Right lobe of liver (tissue), 6 donors: ENCODE measurements at places on chromosomes 5 and 9. TPM values are rescaled to one million over a fixed set of nuclear protein-coding genes. Genes with fewer than 3 reads are reported as not detected.

GRCh38 chr5:101292199-101292598, 389.1 kb upstream of the ST8SIA4 start:
- H3K27ac ChIP-seq, result no peak overlapping the region
- H3K4me1 ChIP-seq, result no peaks in the 10 kb centered on the region
- no peaks in the 10 kb centered on the region for H3K27me3 ChIP-seq
- H3K4me3 ChIP-seq, result no peak overlapping the region
- DNase-seq, result no peak

GRCh38 chr9:93059011-93059714, 662 bp downstream of the SUSD3 start:
- H3K36me3 ChIP-seq, result no peaks in the 10 kb centered on the region
- H3K4me3 ChIP-seq, result peak overlapping the region; percentile 79
- H3K4me1 ChIP-seq, result no peaks in the 10 kb centered on the region
- DNase-seq, result no peak
- H3K27me3 ChIP-seq, result no peaks in the 10 kb centered on the region

DNA sequence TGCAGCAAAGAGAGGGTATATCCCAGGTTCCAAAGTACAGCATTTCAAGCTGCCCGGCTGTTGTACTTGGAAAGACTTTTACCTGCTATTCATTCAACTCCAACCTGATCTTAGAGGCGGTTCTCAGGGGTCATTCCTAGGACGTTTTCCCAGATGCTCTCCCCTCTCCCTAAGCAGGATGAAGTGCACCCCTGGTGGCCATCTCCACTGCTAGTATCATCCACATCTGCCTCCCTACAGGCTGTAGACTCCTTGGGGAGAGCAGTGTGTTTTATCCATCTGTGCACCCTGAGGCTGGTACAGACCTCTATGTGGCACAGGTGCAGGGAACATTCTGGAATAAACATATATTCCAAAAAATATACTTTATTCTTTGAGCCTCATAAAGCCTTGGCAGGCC, 56.8 kb downstream of the PTPN3 start:
- H3K4me3 ChIP-seq, result no peak overlapping the region
- H3K27me3 ChIP-seq, result no peaks in the 10 kb centered on the region
- H3K4me1 ChIP-seq, result no peaks in the 10 kb centered on the region
- no peak overlapping the region for H3K27ac ChIP-seq

DNA sequence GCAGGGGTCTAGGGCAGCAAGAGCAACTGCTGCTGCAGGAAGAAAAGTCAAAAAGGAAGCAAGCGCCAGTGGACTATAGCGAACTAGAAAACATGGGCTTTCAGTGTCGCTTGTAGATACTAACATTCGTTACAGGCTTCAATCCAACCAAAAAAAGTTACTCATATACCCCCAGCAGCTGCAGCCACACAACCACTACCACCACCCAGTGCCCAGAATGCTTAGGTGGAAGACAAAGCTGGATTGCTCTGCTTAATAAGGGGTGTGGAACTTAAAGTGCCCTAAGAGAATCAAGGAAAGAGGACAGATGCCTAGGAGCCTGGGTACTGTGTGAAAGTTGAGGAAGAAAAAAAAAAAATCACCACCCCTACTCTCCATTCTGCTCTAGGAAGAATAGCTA, 203.6 kb downstream of the ELAVL2 start:
- no peaks in the 10 kb centered on the region for H3K27me3 ChIP-seq
- DNase-seq, result no peak
- no peaks in the 10 kb centered on the region for H3K4me1 ChIP-seq
- no peak overlapping the region for H3K4me3 ChIP-seq
- H3K27ac ChIP-seq, result no peak overlapping the region

ZNF454 gene
- 0.26 TPM for total RNA-seq

CMYA5 gene
- 2.3 TPM for total RNA-seq

KLF4 gene
- total RNA-seq, result 1.5 TPM

GRCh38 chr9:80146466-80146865, 574.7 kb downstream of the TLE4 start:
- no peaks in the 10 kb centered on the region for H3K27me3 ChIP-seq
- no peak overlapping the region for H3K27ac ChIP-seq
- no peak overlapping the region for H3K4me3 ChIP-seq
- DNase-seq, result no peak
- no peaks in the 10 kb centered on the region for H3K36me3 ChIP-seq

DNA sequence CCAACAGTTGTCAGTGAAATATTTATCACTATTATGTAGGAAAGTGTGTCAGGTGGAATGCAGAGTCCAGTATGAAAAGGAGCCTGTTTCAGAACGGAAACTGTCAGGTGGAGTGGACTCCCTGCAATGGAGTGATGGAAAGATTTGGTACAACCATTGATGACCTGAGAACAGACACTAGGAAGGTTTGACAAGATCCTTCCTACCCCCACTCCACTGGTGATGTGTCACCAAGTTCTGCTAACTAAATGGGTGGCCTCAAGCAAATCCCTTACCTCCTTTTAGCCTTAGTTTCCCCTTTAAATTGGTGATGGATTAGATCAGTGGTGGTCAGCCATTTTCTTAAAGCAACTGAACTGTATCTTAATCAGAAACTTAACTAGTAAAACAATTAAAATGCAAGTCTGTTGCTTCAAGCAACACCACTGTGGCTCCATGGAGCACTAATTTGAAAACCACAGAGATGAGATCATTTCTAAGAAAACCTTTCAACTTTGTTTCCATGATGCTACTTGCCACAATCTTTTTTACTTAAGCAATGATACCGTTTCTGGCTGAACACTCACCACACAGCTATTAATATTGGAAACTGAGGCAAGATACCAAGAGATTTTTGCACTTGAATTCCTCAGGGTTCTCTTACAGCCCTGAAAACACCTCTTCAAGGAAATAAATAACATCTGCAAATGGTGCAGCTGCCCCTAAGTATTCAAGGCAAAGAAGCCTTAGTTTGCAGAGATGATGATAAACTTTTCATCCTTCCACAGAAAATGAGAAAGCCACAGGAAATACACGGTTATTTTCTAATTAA, 140.6 kb downstream of the ERCC6L2 start:
- no peak overlapping the region for H3K4me3 ChIP-seq
- peaks cover 8% of the 10 kb centered on the region for H3K36me3 ChIP-seq
- no peak overlapping the region for H3K27ac ChIP-seq
- no peak for DNase-seq

DNA sequence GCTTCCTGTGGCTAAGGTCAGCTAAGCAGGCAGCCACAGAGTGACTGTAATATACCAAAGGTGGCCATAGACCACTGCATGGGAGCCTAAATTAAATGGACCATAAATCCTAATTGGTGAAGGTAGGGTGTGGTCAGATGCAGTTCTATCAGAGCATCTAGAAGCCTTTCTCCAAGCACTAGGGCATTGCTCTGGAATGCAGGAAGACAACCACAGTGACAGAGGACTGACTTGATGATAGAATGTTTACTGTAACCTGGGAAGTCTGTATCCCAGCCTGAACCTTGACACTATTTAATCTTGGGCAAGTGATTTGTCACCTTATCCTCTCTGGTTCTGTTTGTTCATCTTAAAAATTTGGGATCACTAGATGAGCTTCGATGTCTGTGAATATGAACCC, 2.3 kb downstream of the FBXO38 start:
- H3K4me3 ChIP-seq, result no peak overlapping the region
- no peak overlapping the region for H3K27ac ChIP-seq
- no peaks in the 10 kb centered on the region for H3K36me3 ChIP-seq
- no peaks in the 10 kb centered on the region for H3K27me3 ChIP-seq
- peaks cover 12% of the 10 kb centered on the region for H3K4me1 ChIP-seq

DNA sequence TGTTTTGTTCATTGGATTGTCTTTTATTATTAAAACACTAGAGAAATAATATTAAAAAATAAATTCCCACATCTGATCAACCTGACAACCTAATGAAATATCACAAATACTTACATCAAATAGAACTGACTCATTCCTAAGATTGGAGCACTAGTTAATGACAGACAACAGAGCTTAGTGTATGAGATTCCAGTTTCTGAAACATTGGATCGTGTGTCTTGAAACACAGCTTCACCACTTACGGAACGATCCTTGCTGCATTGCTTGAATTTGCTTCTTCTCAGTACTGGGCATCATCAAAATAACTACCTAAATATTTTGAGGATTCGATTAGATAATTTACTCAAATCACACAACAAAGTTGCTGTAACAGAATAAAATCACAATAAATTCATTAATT, 667.2 kb upstream of the CDH18 start:
- no peak overlapping the region for H3K4me3 ChIP-seq
- no peaks in the 10 kb centered on the region for H3K27me3 ChIP-seq
- no peaks in the 10 kb centered on the region for H3K36me3 ChIP-seq
- DNase-seq, result no peak

DNA sequence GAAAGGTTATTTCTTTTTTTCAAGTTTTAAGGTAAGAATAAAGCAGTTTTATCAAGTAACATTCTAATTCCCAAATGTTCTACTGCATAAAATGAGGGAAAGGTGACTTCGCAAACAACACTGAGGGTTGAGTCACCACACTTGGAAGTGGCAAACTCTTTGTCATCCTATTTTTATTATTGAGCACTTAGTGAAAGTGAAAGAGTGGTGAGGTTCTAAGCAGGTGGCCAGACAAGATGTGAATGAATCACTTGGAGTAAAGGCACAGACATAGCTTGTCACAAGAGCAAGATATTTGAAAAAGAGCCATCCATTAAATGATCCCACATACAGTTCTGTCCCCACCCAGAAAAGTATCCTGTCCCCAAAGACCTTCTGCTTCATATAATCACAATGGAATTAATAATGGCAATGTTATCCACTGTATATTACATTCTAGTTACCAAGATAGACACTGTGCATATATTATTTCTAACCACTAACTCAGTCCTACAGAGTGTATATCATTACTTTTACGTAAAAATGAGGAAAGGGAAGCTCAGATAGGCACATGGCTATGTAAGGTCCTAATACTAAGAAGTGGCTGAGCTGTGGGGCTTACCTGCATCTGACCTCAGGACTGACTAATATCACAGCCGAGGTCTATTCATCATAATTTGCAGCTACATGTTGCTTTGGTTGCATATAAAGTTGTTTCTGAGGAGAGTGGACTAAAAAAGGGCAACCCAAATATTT, 730.4 kb upstream of the MEF2C start:
- no peak overlapping the region for H3K27ac ChIP-seq
- H3K4me3 ChIP-seq, result no peak overlapping the region
- DNase-seq, result no peak
- no peaks in the 10 kb centered on the region for H3K27me3 ChIP-seq
- no peaks in the 10 kb centered on the region for H3K4me1 ChIP-seq
- no peaks in the 10 kb centered on the region for H3K36me3 ChIP-seq

GRCh38 chr5:43429706-43430105, 17.5 kb upstream of the CCL28 start:
- H3K36me3 ChIP-seq, result no peaks in the 10 kb centered on the region
- H3K27me3 ChIP-seq, result no peaks in the 10 kb centered on the region
- H3K4me3 ChIP-seq, result no peak overlapping the region
- DNase-seq, result no peak
- H3K27ac ChIP-seq, result no peak overlapping the region
- peaks cover 40% of the 10 kb centered on the region for H3K4me1 ChIP-seq

DNA sequence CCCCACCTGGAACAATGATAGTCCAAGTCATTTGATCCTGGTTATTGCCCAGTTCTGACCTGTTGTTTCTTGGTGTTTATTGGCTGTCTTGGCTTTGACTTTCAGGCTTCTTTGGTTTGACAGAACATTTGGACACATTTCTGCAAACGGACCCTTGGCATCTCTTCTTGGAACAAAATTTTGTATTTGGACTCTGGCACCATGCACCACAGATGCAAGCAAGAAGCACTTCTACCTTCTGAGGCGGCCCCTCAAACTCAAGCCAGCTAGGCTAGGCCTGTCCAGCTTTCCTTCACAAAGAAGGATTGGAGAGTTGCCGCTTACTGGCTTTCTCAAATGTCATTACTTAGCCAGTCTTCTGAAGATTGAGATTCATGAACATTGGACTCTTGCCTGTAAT, 23.1 kb upstream of the FGF10 start:
- no peak for DNase-seq
- no peak overlapping the region for H3K27ac ChIP-seq
- H3K4me3 ChIP-seq, result no peak overlapping the region
- H3K27me3 ChIP-seq, result no peaks in the 10 kb centered on the region
- no peaks in the 10 kb centered on the region for H3K36me3 ChIP-seq
- H3K4me1 ChIP-seq, result no peaks in the 10 kb centered on the region

GMCL2 gene
- not detected for total RNA-seq

DNA sequence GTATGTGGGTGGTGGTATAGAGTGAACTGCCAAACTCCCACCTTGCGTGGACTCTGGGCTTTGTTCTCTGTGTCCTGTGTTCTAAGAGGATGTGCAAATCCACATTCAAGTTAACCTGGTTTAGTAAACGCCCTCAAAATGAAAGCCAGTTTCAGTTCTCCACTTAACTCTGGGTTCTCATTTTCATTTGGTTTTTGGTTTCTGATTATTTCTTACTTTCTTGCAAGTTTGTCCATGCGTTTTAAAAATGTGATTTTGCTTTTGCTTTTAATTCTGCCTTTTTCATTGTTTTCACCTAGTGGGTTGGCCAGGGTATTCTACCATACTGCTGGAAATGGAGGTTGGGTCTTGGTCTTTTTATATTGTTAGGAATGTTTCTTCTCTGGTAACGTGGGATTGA, 38.2 kb downstream of the GALNT10 start:
- no peak overlapping the region for H3K27ac ChIP-seq
- H3K4me3 ChIP-seq, result no peak overlapping the region
- H3K4me1 ChIP-seq, result no peaks in the 10 kb centered on the region
- H3K36me3 ChIP-seq, result no peaks in the 10 kb centered on the region

PCDHGA4 gene
- total RNA-seq, result 0.39 TPM

TEX48 gene
- not detected for total RNA-seq

ABLIM3 gene
- total RNA-seq, result 128 TPM

CDX1 gene
- total RNA-seq, result not detected

TSSK1B gene
- total RNA-seq, result not detected

GRCh38 chr9:35114113-35114839, 1.4 kb downstream of the ATOSB start:
- no peaks in the 10 kb centered on the region for H3K36me3 ChIP-seq
- no peaks in the 10 kb centered on the region for H3K27me3 ChIP-seq
- H3K4me1 ChIP-seq, result peaks cover 6% of the 10 kb centered on the region
- peak; percentile 71 for DNase-seq
- peak overlapping the region; percentile 60 for H3K4me3 ChIP-seq

OSMR gene
- total RNA-seq, result 12.5 TPM

- no peaks in the 10 kb centered on the region for H3K36me3 ChIP-seq
- H3K4me1 ChIP-seq, result no peaks in the 10 kb centered on the region
- no peaks in the 10 kb centered on the region for H3K27me3 ChIP-seq
- H3K4me3 ChIP-seq, result no peak overlapping the region
These were observed 532.4 kb downstream of the TLR4 start for GRCh38 chr9:118236625-118237024.

GRCh38 chr5:27269766-27270165, 231.4 kb upstream of the CDH9 start:
- H3K4me3 ChIP-seq, result no peak overlapping the region
- no peak overlapping the region for H3K27ac ChIP-seq
- H3K27me3 ChIP-seq, result no peaks in the 10 kb centered on the region
- H3K36me3 ChIP-seq, result no peaks in the 10 kb centered on the region
- DNase-seq, result no peak

GRCh38 chr5:116395631-116396203, 178.9 kb downstream of the SEMA6A start:
- no peaks in the 10 kb centered on the region for H3K4me1 ChIP-seq
- no peaks in the 10 kb centered on the region for H3K36me3 ChIP-seq
- no peak overlapping the region for H3K27ac ChIP-seq
- H3K27me3 ChIP-seq, result no peaks in the 10 kb centered on the region
- no peak for DNase-seq
- no peak overlapping the region for H3K4me3 ChIP-seq

GRCh38 chr9:104868687-104869404, 59.1 kb downstream of the ABCA1 start:
- no peak overlapping the region for H3K4me3 ChIP-seq
- peak overlapping the region; percentile 19 for H3K27ac ChIP-seq
- H3K27me3 ChIP-seq, result no peaks in the 10 kb centered on the region
- no peaks in the 10 kb centered on the region for H3K36me3 ChIP-seq
- peak; percentile 69 for DNase-seq

CNTLN gene
- total RNA-seq, result 7.4 TPM

FLT4 gene
- 8.2 TPM for total RNA-seq

PCDHA9 gene
- total RNA-seq, result not detected
